ENCODE measurements at places on chromosomes 4 and X. TPM values are rescaled to one million over a fixed set of nuclear protein-coding genes. Genes with fewer than 3 reads are reported as not detected.

Gene SHISA3
- polyA plus RNA-seq: 0.39 TPM

Gene MSX1
- 0.37 TPM for polyA plus RNA-seq

Gene MED28
- polyA plus RNA-seq: 9.8 TPM

Gene PAGE4
- polyA plus RNA-seq: 0.11 TPM

Gene SOWAHB
- 6.2 TPM for polyA plus RNA-seq

Gene YIPF7
- polyA plus RNA-seq: not detected

Gene EXOC1L
- not detected for polyA plus RNA-seq

Gene SULT1E1
- polyA plus RNA-seq: 0.10 TPM

Gene NSG1
- 11.3 TPM for polyA plus RNA-seq

Gene POLN
- polyA plus RNA-seq: 0.59 TPM

Gene CCDC158
- polyA plus RNA-seq: 0.02 TPM

Gene CASP6
- polyA plus RNA-seq: 11.2 TPM

Gene PLXNB3
- 12.4 TPM for polyA plus RNA-seq

Gene SSX4B
- not detected for polyA plus RNA-seq

Gene CRMP1
- polyA plus RNA-seq: 2.3 TPM

Gene PDGFRA
- polyA plus RNA-seq: 3.9 TPM

Gene LRAT
- 0.16 TPM for polyA plus RNA-seq

Gene DCAF4L1
- 0.06 TPM for polyA plus RNA-seq

Gene GPR173
- polyA plus RNA-seq: 0.22 TPM

Gene PSAPL1
- polyA plus RNA-seq: 0.39 TPM

Gene PLAC1
- not detected for polyA plus RNA-seq

Gene RPS6KA6
- 0.48 TPM for polyA plus RNA-seq

Gene NLGN4X
- polyA plus RNA-seq: 0.21 TPM

Gene PCDH19
- 0.14 TPM for polyA plus RNA-seq

Gene TMPRSS11A
- 64.5 TPM for polyA plus RNA-seq

Gene GAGE1
- not detected for polyA plus RNA-seq

Gene TMEM154
- 17.7 TPM for polyA plus RNA-seq

Gene IL2RG
- polyA plus RNA-seq: 23.1 TPM

Gene RNF212
- polyA plus RNA-seq: 1.2 TPM

Gene NAP1L3
- polyA plus RNA-seq: 0.26 TPM

Gene TMEM131L
- 3.4 TPM for polyA plus RNA-seq

Gene AFF2
- 0.02 TPM for polyA plus RNA-seq

Gene TIGD4
- 0.04 TPM for polyA plus RNA-seq

Gene FAM47E
- polyA plus RNA-seq: 0.47 TPM

Gene DIPK2B
- polyA plus RNA-seq: 3.3 TPM

Gene ZNF718
- 0.98 TPM for polyA plus RNA-seq

Gene COL4A6
- 5.9 TPM for polyA plus RNA-seq

Gene PDLIM3
- polyA plus RNA-seq: 24.2 TPM

Gene ADGRG2
- polyA plus RNA-seq: 0.14 TPM

Gene POU4F2
- polyA plus RNA-seq: not detected

Gene SASH3
- polyA plus RNA-seq: 2.8 TPM

Gene ABLIM2
- 14.4 TPM for polyA plus RNA-seq

Gene ZNF141
- polyA plus RNA-seq: 3.7 TPM

Gene RTL5
- polyA plus RNA-seq: 1.2 TPM

Gene ERCC6L
- 1.7 TPM for polyA plus RNA-seq

Gene MRPL1
- polyA plus RNA-seq: 24.5 TPM
